ENCODE measurements at places on chromosomes 5 and 9. TPM values are rescaled to one million over a fixed set of nuclear protein-coding genes. Genes with fewer than 3 reads are reported as not detected.

The RNF183 gene
- total RNA-seq = not detected

The SOX30 gene
- total RNA-seq = not detected

The KIAA0825 gene
- 5.3 TPM for total RNA-seq

The ACTBL2 gene
- not detected for total RNA-seq

The AHRR gene
- total RNA-seq = 1.5 TPM

The PTGR1 gene
- total RNA-seq = 28.8 TPM

The NPDC1 gene
- 95.0 TPM for total RNA-seq

The WHRN gene
- total RNA-seq = 23.6 TPM

The OR13C5 gene
- total RNA-seq = not detected

The ELOVL7 gene
- total RNA-seq = 14.9 TPM

The TEK gene
- total RNA-seq = 3.8 TPM

The PHF24 gene
- not detected for total RNA-seq

The KIF27 gene
- total RNA-seq = 3.4 TPM

The CTNNA1 gene
- 381 TPM for total RNA-seq

Measured in transverse colon (tissue), 4 donors.